GM12892 (cell line): ENCODE measurements at places on chromosomes 1 and 21.

GRCh38 chr1:13450204-13450603, 40.0 kb downstream of the PRAMEF20 start:
- DNase-seq = no peak

GRCh38 chr1:236099355-236099974, 34.6 kb upstream of the NID1 start:
- DNase-seq = no peak

- DNase-seq = no peak
Measured at GRCh38 chr1:214976665-214977064, 105.9 kb upstream of the KCNK2 start.

GRCh38 chr1:58576325-58576726, 726 bp downstream of the TACSTD2 start:
- no peak for DNase-seq

DNA sequence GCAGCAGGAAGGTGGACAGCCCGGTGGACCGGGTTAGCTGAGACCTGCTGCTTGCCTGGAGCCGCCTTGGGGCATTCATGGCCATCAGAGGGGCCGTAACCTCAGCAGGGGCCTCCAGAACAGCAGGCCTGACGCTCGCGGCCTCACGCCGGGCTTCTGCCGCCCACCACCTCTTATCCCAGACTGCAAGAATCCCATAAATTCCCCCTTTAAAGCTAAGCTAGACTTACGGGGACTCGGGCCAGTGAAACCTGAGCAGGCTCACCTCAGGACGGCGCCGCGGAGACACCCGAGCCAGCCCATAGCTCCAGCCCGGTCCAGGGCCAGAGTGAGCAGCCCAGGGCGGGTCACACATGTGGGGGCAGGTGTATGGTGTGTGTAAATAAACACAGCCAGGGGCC, 132.3 kb downstream of the GLIS1 start:
- no peak for DNase-seq

- no peak for DNase-seq
Measured at GRCh38 chr1:19219451-19219850, 9.4 kb upstream of the UBR4 start.

GRCh38 chr1:17587693-17588047, 48.2 kb downstream of the ARHGEF10L start:
- no peak for DNase-seq
